Stimulated activated CD4-positive, alpha-beta T cell treated with anti-CD3 and anti-CD28 coated beads, Interleukin-12 subunit alpha, Interleukin-12 subunit beta, amount 100 ng/mL, for 48 hours (primary cell): ENCODE measurements at places on chromosomes 2 and 18.

- no peak for DNase-seq
Measured at GRCh38 chr2:4673025-4673489, 969.7 kb downstream of the DCDC2C start.

- no peak for DNase-seq
Measured at GRCh38 chr2:217658806-217659205, 344.0 kb downstream of the TNS1 start.

GRCh38 chr2:78417355-78417754, 608.1 kb upstream of the REG3G start:
- DNase-seq: no peak

GRCh38 chr2:205994344-205994743, 91.6 kb downstream of the INO80D start:
- no peak for DNase-seq

GRCh38 chr2:74513605-74514367, 464 bp upstream of the TLX2 start:
- DNase-seq: no peak

DNA sequence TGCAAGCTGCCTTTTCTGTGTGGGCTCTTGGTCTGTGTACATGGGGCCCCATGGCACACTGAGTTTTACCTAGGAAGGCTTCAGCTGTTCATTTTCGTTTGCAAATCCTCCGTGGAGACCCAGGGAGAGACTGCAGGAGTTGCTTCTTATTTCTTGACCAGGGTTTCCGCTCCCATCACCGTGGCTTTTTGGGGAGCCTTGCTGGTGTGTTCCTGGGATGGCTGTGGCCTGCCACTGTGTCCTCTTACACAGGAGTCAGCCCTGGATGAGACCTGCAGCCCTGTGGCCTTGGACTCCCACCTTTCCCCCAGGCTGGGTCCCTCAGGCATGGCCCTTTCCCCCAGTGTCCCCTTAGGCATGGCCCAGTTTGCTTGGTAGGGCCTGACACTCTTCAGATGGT, 137.0 kb downstream of the FAM210A start:
- DNase-seq: no peak

DNA sequence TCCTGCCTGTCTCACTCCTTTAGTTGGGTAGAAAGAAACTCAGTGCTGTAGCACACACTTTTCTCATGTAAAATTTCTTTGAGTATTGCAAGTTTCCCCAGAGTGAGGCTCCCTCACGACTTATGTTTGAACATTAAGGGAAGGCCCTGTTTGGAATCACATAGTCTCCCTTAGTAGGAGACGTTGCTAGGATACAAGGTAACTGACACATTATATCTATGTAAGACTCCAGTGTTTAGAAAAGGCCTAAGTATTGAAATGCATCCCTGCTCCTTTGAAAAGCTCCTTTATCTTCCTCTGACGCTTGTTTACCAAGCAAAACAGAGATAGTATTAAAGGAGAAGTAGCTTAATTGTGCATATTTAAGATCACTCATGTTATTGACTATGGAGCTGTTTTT, 248.2 kb downstream of the PHLPP1 start:
- DNase-seq: no peak

DNA sequence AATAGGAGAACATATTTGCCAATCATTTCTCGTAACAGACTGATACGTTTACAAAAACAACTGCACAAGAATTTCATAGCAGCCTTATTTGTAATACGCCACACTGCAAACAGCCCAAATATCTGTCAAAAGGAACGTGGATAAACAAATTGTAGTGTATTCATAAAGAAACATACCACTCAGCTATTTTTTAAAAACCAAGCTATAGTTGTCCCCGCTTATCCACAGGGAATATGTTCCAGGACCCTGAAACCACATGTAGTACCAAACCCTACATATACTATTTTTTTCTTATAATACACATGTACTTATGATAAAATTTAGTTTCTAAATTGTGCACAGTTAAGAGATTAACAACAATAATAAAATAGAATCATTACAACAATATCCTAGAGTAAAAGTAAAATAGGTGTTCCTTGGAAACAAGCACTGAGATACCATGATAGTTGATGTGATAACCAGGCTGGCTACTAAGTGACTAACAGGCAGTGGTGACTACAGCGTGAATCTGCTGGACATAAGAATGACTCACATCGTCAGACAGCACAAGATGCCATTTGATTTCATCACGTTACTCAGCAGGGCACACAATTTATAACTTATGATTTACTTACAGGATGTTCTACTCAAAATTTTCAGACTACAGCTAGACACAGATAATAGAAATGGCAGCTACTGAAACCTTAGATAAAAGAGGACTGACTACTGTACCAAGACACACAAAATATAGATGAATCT, 367.4 kb downstream of the NCKAP5 start:
- DNase-seq: no peak

DNA sequence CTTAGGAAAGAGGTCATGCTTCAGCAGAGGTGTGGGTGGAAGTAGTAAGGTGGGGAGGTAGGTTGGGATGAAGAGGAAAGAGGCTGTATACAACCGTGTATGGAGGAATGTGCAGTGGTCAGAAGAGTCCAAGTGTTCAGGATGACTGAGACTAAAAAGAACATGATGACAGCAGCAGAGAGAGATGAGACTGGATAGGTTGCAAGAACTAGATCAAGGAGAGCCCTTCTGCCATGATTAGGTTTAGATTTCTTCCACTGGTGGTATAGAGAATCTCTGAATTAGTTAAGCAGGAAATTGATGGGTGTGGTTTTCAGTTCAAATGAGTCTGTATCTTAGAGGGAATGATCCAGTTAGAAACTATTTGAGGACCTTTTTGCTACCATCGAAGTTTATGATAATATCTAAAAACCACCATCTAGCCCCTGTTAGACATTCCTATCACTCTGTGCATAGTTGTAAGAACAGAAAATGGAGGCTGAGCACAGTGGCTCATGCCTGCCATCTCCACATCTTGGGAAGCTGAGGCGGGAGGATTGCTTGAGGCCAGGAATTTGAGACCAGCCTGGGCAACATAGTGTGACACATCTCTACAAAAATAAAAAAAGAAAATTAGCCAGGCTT, 221.0 kb downstream of the LTBP1 start:
- no peak for DNase-seq

- no peak for DNase-seq
Measured at GRCh38 chr2:14626873-14627272, 5.6 kb upstream of the LRATD1 start.

DNA sequence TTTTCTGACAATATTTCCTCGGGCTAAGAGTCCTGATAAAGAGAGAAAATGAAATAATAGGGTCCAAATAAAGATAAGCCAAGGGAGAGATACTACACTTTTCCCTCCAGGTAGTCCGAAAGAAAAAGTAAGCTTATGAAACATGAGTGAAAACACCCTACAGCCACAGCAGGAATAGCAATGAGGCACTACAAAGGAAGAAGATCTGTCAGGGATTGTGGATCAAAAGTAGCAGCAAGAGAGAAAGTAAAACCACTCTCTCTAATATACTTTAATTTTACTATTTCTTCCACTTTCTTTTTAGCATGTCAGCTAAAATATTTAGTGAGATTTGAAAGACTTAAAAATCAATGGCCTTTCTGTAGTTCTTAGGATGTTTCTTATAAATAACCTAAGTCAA, 1601.8 kb downstream of the LRP1B start:
- DNase-seq: no peak

DNA sequence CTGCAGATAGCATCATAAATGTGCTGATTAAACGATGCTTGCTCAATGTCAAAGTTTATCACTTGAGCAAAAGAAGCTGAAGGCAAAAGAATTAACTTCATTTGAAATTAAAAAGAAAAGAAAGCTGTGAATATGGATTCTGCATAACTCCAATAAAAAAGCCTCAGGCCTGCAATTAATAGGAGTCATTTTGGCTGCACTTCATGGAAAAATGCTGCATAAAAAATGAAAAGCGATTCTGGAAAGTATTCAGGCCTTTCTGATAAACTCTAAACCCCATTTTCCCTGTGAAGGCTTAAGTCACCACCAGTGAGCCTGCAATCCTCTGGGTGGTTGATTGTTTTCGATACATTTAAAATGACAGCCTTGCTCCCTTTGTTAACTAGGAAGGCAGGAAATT, 1793.4 kb downstream of the SUCLG1 start:
- no peak for DNase-seq
